ENCODE measurements at places on chromosomes 1 and 21.

DNA sequence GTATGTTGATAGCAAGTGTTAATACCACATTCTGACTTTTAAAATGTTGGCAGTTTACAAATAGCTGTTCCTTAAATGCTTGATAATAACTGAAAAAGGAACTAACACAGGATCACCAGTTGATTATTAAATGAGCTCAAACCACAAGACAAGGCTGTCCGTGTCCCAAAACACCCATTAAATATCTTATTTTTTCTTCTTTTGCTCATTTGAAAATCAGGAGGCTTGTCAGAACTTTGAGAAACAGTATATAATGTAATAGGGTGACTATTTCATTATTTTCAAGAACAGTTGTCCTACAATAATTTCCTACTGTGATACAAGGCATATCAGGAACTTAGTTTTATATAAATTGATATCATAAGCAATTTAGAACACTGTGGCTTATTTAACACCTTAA lies 2.7 kb downstream of the CDKN2C start:
- no peak for DNase-seq

GRCh38 chr1:53296117-53296749 lies 31.6 kb downstream of the LRP8 start:
- DNase-seq: no peak

GRCh38 chr1:203325026-203325417 lies 19.7 kb downstream of the BTG2 start:
- peak; percentile 77 for DNase-seq

GRCh38 chr1:1436630-1437032 lies 1.1 kb downstream of the VWA1 start:
- no peak for DNase-seq

- no peak for DNase-seq
These were observed 9.5 kb downstream of the ETNK2 start for GRCh38 chr1:204142032-204142974.

GRCh38 chr1:174174461-174175329 lies 15.4 kb downstream of the RABGAP1L start:
- no peak for DNase-seq

- no peak for DNase-seq
These were observed 185.6 kb downstream of the CLEC20A start for GRCh38 chr1:178311164-178311563.

DNA sequence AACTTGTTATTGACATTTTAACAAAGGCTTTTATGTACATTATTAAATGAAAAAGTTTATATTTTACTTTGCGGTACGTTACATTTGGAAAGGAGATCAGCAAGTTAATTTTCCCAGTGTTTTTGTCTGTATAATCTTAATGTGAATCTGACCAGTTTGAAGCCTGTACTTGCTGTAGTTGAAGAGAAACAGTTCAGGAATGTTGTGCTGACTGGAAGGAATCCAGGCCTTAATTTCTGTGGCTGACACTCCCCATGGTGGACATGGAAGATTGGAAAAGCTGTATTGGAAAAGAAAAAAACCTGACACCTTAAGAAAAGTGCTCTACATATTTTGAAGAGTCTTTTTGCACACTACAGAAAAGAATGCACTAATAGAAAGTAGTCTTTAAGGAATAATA lies 15.5 kb downstream of the LEPR start:
- DNase-seq: no peak

GRCh38 chr1:16980473-16981268 lies at the start of gene MFAP2:
Gene MFAP2 (minus strand): TSS chr1:16980620. CDS start chr1:16978273, 2,347 bp downstream.
- no peak for DNase-seq

GRCh38 chr1:245132771-245133170 lies 22.0 kb upstream of the KIF26B start:
- DNase-seq: no peak

DNA sequence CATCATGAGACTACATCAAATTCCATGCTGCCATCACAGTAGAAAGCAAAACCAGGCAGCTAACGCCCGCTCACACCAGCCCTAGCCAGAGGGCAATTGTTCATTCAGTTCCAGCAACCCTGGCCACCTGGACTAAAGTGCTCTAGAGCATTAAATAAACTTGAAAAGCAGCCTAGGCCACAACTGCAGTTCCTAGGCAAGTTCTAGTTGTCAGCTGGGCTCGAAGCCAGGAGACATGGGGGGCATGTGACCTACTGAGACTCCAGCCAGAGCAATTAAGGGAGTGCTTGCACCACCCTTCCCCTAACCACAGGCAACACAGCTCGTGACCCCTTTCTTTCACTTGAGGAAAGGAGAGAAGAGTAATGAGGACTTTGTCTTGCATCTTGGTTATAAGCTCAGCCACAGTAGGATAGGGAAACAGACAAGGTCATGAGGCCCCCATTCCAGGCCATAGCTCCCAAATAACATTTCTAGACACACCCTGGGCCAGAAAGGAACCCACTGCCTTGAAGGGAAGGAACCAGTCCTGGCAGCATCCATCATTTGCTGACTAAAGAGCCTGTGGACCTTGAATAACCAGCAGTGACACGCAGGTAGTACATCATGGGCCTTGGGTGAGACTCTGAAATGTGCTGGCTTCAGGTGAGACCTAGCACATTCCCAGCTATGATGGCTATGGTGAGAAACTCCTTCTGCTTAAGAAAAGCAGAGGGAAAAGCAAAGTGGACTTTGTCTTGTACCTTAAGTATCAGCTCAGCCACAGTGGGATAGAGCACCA lies 77.0 kb downstream of the ZZZ3 start:
- no peak for DNase-seq

DNA sequence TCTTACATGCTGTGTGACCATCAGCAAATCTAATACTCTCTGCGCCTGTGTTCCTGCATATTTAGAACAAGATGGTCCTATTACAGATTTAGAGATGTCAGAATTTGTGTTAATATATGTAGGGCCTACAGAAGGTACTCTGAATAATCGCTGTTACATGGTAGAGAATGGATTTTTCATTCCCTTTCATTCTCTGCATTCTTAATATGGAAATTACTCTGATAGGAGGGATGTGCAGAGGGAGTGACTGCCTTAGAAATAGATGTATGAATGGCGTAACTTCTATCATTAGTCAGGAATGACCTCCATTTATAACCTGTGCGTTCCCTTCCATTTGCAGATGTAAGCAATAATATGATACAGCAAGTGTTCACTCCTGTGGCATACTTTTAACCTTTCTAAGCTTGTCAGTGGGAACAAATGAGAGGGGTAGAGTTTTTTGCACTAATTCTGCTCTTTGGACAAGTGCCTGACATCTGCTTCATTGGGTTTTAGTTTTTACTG lies 45.6 kb downstream of the MIA3 start:
- DNase-seq: no peak

DNA sequence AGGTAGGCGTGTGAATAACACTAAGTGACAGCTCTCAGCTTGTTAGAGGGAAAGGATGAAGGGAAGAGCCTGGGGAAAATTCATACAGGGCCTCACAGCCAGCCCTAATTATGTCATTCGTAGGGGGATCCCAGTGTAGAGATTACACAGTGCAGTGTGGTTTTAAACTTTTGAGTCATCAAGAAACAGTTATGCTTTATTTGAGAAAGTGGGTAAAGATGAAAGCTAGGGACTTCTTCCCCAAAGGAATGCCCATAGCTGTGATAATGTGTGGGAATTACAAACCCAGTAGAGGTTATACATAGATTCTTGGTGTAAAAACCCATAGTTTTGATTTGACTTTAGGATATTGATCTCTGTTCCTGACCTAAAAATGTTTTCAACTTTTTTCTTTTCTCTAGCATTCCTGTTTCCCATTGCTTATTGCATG lies 1.9 kb downstream of the TTF2 start:
- no peak for DNase-seq

DNA sequence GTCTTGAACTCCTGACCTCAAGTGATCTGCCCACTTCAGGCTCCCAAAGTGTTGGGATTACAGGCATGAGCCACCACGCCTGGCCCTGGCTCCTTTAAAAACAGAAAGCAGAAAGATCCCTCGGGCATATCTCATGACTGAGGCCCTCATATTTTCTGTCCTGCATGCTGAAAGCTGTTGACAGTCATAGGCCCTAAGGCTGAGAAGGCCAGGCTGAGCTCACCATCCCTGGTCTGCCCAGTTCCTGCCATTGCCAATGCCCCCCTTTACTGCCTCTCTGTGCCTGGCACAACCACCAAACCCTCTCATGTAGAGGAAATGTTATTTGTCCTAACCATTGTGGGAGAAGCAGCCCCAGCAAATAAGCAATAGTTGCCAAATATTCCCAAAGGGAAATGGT lies 12.7 kb downstream of the CD34 start:
- DNase-seq: no peak

DNA sequence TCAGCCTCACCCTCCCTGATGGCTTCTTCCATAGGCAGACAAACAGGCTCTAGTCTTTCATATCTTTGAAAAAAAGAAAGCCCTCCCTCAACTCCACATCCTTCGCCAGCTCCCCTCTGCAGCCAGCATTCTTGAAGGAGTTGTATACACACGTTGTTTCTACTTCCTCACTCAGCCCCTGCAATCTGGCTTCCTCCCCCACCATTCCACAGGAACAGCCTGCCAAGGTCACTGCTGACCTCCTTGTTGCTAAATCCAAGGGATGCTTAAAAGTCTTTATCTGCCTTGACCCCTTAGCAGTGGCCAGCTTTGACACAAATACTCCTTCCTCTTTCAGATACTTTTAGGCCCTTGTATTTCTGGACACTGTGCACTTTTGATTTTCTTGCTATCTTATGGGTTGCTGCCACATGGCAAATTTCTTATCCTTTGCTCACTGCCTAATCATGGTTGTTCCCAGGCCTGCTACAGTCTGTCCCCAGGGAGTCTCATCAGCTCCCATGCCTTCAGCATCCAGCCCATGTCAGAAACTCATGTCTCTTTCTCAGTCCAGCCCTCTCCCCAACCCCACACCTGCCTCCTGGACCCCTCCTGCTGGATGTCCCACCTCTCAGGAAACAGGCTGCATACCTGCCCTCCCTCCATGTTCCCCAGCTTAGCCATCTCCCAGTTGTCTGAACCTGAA lies 8.3 kb downstream of the FAM229A start:
- DNase-seq: no peak

- no peak for DNase-seq
These were observed 39.9 kb upstream of the BCL10 start for GRCh38 chr1:85316321-85316720.

DNA sequence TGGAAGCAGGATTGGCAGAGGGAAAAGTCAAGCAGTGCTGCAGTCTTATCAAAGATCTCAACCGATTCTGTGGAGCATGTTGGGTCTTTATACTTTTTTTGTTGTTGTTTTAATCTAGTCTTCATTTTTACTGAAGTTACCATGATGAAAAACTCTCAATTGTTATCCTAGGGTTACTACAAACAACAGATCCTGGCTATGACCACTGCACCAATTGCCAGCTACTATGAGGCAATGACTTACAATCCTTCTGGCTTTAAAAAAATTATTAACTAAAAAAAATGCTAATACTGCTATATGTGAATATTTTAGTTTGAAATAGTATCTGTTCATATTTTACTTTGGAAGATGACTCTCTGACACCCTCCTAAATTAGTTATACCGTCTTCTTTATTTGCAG lies 145.9 kb downstream of the CNIH3 start:
- no peak for DNase-seq

DNA sequence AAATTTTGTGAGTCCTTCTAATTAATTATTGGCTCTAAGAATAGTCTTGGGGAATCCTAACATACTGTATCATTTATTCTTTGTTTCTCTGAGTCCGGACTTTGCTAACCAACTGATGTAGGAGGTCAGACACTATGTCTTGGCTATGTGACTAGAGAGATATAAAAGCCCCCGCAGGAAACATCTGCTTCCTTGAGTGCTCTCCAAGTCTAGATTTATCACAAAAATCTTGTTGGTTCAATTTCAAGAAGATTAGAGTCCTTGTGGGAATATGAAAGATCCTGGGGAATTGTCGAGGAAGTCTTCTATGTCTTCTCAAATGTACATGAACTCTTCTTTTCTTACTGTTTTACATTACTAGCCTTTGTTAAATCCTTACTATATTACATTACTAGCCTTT lies 1712.5 kb downstream of the NCAM2 start:
- DNase-seq: no peak

DNA sequence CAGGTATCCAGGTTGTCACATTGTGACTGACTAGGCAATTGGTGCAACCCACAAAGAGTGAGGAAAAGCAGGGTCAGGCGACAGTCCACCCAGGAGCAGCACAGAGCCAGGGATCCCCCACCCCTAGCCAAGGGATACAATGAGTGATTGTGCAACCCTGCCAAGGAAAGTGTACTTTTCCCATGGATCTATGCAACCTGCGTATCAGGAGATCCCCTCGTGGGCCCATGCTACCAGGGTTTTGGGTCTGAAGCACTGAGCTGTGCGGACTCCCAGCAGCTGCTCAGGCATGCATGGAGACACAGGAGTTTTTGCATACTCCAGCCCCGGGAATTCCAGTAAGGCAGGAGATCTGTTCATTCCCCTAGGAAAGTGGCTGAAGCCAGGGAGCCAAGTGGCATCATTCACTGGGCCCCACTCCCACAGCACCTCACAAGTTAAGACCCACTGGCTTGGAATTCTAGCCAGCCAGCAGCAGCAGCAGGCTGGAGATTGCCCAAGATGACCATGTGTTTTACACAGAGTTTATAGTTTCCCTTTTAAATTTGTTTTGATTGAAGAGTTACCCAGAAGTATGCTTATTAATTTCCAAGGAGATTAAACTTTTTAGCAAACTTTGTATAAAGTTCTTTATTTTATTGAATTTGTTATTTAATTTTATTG lies 136.0 kb downstream of the LTN1 start:
- no peak for DNase-seq

- DNase-seq: no peak
These were observed 5.5 kb upstream of the CD244 start for GRCh38 chr1:160868141-160868540.

- no peak for DNase-seq
These were observed 23.7 kb downstream of the ERRFI1 start for GRCh38 chr1:8002329-8002910.

- no peak for DNase-seq
These were observed 65.2 kb upstream of the RALGPS2 start for GRCh38 chr1:178659789-178660208.

DNA sequence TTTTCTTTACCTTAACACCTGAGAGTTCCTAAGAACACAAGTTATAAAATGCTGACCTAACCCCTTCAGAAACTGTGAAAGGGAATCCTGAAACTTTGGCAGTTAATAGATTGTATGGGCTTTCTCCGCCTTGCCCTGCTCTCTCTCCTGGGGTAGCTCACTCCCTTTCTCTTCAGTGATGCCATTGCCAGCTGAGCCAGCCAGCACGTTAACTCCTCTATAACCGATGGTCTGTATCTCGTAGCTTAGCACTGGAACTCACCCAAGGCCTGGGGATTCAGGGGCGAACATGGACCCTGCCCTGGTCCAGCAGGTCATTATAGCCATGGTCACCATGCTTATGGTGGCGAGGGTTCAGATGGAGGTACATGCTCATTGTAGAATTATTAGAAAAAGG lies 40.7 kb downstream of the TRAPPC10 start:
- DNase-seq: no peak

- no peak for DNase-seq
These were observed 412.6 kb upstream of the RUNX1 start for GRCh38 chr21:35461700-35462099.

DNA sequence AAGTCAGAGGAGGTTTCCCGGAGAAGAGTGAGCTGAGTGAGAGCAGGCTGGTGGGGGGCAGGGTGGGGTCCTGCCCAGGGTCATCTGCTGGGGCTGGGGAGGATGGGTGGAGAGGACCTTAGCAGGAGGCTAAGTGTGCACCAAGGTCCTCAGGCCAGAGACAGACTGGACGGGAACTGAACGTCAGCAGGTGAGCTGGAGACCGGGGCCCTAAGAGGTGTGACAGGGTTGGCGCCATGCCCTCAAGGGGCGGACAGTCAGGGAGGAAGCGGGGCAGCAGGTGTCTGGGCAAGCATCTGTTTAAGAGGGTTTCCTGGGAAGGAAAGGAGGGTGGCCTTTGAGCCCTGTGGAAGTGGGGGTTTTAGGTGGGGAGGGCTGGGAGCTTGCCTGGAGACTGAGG lies 13.6 kb upstream of the PTPN7 start:
- no peak for DNase-seq

Data from CD4-positive, alpha-beta T cell treated with Interleukin-15 for 1 hour (primary cell).